Retinal pigment epithelial cell (primary cell): ENCODE measurements at places on chromosomes 6 and 20.

DNA sequence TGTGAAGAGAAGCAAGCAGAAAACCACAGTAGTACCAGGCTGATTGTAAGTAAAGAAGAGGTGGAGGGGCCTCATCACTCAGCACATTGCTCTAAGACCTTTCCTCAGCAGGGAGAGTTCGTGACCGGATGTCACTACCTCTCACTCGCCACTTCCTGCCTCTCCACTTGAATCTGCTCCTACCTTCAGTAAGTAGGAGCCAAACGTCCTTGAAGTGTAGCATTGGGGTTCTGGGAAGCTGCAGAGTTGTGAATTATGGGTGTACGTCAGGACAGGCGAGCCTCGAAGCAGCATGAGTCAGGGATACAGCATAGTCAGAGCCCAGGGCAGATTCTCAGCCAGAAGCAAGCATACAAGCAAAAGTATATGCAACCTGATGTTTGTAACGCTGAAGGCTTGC lies 224.9 kb downstream of the PHACTR1 start:
- DNase-seq = no peak

DNA sequence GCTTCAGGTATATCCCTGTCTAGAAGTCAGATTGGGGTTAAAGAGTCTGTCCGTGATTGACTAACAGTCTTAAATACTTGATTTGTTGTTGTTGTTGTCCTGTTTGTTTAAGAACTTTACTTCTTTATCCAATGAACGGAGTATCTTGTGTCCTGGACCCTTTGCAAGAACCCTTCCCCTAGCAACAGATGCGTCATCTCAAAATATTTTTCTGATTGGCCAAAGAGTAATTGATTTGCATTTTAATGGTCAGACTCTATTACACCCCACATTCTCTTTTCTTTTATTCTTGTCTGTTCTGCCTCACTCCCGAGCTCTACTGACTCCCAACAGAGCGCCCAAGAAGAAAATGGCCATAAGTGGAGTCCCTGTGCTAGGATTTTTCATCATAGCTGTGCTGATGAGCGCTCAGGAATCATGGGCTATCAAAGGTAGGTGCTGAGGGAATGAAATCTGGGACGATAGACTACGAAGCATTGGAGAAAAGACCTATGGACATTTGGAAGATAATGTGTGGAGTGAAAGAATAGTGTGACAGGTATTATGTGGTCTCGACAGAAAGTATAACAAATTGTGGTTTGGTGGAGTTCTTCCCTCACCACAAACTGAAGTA lies at the start of gene HLA-DRA:
Gene HLA-DRA, plus strand, starts transcription at position 286 of the 613 bp plus-strand sequence. Its CDS starts 64 bp downstream, at position 350.
- no peak for DNase-seq

DNA sequence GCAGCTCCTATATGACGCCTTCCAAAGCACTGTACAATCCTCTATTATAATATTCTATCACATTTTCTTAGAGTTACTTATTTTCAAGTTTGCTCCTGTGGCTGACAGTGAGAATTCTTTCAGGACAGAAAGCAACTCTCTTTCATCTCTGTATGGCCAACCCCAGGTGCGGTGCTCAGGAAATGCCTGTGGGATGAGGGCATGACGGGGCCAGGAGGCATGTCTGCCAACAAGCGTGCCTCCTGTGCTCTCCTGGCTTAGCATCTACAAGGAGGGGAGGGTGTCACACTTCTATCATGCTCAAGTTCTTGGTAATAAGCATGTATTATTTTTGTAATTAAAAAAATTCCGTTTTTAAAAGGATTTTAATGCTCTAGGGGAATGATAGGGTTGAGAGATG lies 11.4 kb downstream of the MRPL14 start:
- DNase-seq = no peak

DNA sequence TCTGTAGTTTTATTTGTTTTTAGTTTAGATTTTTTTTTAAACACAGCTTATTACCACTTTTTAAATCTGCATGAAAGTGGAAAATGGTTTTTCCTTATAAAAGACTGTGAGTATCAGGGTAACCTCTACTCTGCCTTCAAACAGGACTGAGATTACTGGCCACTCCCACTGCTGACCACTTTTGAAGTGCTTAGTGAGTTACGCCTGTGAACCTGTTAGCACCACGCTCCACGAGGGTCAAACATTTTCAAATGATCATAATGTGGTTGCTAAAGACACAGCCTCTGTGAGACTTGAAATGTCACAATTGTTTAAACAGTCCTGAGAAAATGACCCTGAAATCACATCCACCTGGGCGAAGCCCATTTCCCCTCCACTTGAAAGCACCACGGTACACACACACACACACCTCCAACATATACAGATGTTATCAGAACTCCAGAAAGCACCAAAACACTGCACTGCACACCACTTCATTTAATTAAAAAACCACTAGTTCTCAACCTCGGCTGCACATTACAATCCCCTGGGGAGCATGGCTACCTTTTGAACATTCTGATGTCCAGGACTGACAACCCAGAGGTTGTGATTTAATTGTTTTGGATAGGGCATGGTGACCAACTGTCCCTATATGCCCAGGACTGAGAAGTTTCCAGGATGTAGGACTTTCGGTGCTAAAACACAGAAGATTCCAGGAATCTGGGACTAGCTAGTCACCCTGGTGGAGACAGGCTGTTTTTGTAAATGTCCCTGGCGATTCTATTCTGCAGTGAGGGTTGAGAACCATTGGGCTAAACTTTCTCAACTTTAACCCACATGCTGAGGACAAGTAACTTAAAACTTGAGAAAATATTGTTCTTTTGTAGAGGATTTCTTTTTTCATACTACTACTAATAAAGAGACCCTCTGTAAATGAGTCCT lies 176.4 kb upstream of the MYLIP start:
- no peak for DNase-seq

DNA sequence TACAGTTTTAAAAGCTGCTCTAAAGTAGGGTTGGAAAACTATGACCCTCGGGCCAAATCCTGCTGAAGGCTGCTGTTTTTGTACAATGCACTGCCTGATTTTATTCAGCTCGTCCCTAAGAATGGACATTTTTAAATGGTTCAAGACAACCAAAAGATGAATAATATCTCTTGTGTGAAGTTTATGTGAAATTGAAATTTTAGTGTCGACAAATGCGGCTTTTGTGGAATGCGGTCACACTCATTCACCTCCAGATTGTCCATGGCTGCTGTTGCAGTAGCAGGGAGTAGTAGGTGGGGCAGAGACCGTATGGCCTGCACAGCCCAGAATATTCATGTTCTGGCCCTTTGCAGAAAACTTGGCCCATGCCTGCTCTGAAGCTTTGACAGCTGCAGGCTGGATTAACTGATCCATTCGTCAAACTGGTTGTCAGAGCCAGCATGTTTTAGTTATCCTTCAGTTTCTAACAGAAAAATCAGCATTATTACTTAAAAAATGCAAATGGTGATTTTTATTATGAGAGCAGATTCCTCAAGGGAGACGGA lies 91.6 kb downstream of the PSMG4 start:
- no peak for DNase-seq

GRCh38 chr6:161476711-161477110 lies 202.8 kb upstream of the AGPAT4 start:
- DNase-seq = peak; percentile 85

- no peak for DNase-seq
Observed at GRCh38 chr20:49519777-49520359, 37.4 kb upstream of the KCNB1 start.

- DNase-seq = no peak
Observed at GRCh38 chr6:35312076-35312800, 14.6 kb downstream of the DEF6 start.

DNA sequence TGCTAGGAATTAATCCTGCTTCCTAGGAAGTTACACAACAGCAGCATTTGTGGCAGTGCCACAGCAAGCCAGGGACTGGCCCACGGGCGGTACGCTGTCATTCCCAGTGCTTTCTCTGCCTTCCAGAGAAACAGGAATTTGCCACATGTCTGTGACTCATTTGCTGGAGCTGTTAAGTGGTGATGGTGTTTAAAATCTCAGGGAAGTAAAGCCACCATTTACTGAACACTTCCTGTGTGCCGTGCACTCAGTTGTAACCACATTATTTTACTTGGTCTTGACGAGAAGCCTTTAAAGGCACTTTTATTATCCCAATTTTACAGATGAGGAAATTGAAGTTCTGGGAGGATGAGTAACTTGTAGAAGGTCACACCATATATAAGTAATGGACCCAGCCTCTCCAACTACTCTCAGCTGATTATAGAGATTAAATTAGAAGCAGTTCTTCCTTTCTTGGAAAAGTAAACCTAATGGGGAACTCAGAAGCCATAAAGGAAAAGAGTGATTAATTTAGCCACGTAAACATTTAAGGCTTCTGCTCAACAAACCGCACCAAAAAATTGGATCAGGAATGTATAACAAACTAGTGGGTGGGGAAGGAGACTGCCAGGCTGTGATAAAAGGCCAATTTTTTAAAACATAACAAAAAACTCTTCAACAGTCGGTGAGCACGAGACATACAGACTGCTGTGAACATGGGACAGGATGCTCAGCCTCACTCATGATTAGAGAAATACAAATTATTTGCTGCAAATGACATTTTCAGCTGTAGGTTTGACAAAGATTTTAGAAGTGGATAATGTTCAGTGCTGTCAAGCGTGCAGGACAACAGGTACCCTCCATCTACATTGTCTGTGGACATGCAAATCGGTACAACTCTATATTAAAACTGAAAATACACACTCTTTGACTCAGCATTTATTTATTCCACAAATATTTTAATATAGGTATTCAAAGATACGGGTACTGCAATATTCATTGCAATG lies 311.2 kb downstream of the NRN1 start:
- DNase-seq = peak; percentile 78

GRCh38 chr6:56840467-56841380 lies 114.2 kb upstream of the BEND6 start:
- no peak for DNase-seq

DNA sequence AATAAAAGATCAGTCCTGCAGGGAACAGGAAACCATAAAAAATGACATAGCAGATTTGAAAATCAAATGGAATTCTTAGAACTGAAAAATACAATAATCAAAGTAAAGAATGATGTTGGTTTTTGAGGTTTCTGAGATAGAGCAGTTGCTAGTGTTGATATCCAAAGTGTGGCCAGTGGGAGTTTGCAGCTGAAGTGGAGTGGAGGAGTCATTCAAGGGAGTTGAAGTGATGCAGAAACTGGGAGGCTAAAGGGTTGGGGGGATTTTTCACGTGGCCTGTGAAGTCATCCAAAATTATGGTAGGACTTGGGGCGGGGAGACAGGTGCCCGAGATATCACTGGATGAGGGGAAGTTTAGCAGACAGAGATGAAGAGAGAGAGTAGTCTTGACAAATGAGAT lies 123.6 kb downstream of the CDC5L start:
- no peak for DNase-seq

GRCh38 chr6:14452567-14453527 lies 335.3 kb downstream of the CD83 start:
- no peak for DNase-seq

DNA sequence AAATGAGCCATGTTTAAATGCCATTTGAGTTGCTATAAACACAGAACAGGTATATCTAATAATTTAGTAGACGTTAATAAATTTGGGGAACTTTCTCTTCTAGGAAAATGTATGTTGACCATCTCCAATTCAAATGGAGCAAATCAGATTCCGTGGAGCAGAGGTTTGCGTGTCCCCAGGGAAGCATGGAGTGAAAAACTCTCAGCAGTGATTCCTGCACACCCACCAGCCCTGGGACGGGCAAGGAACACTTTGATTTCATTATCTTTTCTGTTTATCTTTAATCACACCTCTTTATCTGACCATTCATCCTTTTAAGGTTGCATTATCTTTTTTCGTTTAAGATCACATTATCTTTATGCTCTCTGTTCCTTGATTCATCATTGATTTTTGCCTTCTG lies 95.0 kb downstream of the RNASET2 start:
- DNase-seq = no peak

- no peak for DNase-seq
Observed at GRCh38 chr6:151052021-151052646, 186.6 kb downstream of the MTHFD1L start.

DNA sequence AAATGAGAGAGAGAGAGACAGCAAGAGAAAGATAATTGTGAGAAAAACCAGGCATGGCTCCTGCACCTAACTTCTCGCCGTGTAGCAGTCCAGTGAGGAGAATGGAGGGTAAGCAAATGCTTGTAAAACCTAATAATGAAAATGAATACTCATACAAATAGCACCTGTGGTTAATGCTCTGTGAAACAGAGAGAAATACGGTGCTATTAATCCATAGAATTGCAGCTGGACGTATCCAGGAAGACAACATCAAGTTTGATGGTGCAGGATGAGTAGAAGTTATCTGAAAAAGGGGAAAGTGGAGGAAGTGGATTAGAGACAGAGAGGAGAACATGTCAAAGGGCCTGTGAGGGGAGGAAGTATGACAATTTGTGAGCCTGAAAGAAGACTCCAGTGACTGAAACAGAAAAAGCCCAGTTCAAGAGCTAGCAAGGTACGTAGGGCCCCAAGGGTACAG lies 89.4 kb upstream of the PAK5 start:
- DNase-seq = no peak

GRCh38 chr6:14880677-14881076 lies 365.2 kb upstream of the JARID2 start:
- DNase-seq = no peak

- no peak for DNase-seq
Observed at GRCh38 chr6:32882879-32883250, 28.9 kb downstream of the PSMB9 start.

- peak; percentile 94 for DNase-seq
Observed at GRCh38 chr6:169725125-169726048, 1.1 kb upstream of the PHF10 start.

DNA sequence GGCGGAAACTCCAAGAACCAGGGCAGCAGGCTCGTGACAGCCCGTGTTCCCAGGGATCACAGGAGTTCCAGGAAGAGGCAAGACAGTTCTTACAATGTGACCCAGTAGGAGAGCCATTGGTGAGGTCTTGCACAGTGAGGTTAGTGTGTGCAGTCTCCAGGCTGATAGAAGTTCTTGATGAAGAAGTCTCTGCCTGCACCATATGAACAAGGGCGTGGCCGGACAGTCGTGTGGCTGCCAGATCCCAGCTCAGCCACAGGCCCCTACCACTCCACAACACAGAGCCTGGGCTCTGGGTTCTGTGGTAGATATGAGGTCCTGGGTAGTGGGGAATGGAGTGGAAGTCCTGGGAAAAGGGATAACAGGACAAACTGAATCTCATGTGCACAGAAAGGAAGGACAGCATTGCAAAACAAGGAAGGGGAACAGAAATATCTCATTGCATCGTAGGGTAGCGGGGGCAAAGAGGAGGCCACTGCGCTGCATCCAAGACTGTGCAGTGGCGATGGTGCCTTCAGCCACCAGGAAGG lies 65.2 kb downstream of the STX11 start:
- DNase-seq = no peak

DNA sequence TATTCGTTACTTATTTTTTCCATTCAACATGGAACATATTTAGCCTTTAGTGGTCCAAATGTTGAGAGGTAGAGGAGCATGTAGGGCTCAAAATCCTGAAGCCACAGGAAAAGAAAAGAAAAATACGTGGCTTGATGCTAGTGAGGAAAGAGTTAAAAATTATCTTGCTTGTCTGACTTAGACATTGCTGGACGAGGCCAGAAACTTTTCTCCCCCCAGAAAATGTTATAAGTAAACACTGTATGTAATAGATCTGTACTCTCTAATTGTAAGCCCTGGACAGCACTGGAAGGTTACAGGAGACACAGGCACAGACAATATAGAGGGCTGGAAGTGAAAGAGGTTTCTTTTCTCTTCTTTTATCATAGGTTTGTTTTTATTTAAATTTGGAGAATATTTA lies 165.6 kb downstream of the ZFP64 start:
- DNase-seq = no peak

GRCh38 chr6:16183187-16183664 lies 54.3 kb downstream of the MYLIP start:
- no peak for DNase-seq
